Fibroblast of the aortic adventitia (primary cell): ENCODE measurements at places on chromosomes 2 and 18.

- no peak for DNase-seq
Measured at GRCh38 chr18:36798738-36799473, 29.9 kb downstream of the TPGS2 start.

- DNase-seq, result no peak
Measured at GRCh38 chr2:64945973-64946768, 43.0 kb upstream of the SLC1A4 start.

DNA sequence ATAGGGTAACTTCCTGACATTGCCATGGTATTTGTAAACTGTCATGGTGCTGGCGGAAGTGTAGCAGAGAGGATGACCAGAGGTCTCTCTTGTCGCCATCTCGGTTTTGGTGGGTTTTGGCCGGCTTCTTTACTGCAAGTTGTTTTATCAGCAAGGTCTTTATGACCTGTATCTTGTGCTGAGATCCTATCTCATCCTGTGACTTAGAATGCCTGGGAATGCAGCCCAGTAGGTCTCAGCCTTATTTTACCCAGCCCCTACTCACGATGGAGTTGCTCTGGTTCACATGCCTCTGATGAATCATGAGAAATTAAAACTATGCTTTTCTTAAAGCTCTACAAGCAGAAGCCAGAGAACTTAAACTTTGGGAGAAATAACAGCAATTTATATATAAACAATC is 12.7 kb upstream of the NFU1 start:
- peak; percentile 48 for DNase-seq

- peak; percentile 40 for DNase-seq
Measured at GRCh38 chr2:213149294-213149875, 2.0 kb downstream of the IKZF2 start.

DNA sequence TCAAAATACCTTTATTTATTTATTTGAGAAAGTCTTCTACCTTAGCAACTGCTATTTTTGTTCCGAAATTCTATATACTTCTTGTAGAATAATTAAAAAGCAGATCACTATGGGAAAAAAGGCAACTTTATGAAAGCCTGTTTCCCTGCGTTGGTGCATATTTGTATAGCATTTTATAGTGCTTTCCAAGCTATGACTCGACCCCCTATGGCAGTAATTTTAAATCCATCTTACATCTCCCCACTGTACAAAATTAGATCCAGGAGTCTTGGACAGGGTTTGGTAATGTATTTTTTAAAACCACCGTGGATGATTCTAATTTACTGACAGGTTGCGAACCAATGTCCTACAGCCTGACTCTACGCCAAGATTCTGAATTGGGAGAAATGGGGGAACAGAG is 10.1 kb downstream of the TANK start:
- no peak for DNase-seq

- no peak for DNase-seq
Measured at GRCh38 chr2:215933151-215933550, 80.2 kb downstream of the MREG start.

DNA sequence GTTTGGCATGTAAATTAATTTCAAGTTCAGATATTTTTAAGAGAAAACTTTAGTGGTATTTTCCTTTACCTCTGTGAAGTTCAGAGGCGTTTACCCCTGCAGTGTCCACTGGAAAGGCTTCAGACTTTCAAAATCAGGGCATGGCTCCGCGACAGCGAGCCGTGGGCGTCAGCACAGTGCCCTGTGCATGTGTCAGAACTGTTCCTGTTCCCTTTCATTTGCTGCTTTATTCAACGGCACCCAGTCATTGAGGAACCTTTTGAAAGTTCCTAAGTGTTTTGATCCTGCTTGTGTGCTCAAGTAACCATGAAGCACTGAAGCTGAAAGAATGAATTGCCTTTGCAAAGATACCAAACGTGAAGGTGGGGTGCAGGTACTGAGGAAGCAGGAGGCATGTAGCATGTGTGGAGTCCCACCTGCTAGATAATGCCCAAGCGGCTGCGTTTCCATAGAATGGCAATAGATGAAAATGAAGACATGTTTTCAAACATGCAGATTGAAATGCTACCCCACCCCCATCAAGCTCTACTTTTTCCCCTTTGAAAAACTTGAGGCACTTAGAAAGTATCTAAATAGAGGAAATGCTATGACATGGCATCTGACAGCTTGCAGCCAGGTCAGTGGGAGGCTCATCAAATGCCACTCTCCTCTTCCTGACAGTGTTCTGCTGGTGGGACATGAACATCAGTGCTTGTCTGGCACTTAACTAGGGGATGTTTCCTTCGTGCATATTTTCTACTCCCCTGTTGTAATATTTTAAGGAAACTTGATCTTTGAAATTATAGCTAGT is 148.6 kb downstream of the ZNF236 start:
- no peak for DNase-seq

DNA sequence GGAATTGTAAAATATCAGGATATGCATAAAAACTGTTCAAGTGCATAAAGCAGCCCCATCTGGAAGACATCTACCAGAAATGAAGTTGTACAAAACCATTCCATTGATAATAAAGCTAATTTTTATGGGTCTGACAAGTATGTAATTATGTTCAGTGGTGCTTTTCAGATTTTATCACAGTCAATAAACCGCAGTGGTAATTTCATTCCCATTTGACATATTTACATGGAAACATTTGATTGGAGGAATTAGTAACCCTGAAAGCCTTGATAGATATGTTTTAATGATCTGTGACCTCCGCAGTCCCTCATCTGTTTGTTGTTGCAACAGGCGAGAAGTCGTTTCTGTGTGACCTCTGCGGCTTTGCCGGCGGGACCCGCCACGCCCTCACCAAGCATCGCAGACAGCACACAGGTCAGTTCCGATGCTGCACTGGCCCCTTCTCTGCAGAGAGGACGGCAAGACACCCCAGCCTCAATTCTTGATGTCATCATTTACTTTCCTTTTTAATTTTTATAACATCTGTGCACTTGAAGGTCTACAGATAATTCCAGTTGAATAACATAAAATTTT is 283.1 kb downstream of the ZNF407 start:
- no peak for DNase-seq

GRCh38 chr2:217848351-217848957 is 154.3 kb downstream of the TNS1 start:
- DNase-seq, result no peak

DNA sequence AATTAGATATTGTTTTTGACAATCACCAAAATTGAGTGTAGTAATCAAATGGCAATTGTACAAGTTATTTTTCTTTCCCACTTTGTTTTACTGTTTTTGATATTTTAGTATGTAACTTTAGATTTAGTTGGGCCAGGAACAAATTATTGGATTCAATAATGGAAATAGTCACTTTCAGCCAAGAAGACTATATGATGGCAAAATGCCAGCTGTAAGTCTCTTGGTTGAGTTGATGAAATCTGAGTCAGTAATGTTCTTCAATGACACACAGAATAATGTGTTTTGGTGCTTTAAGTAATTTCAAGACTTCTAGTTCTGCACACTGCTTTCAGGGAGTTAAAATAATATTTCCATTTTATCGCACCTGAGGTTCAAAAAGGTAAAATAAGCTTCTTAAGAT is 2022.0 kb upstream of the CELF4 start:
- DNase-seq, result no peak

DNA sequence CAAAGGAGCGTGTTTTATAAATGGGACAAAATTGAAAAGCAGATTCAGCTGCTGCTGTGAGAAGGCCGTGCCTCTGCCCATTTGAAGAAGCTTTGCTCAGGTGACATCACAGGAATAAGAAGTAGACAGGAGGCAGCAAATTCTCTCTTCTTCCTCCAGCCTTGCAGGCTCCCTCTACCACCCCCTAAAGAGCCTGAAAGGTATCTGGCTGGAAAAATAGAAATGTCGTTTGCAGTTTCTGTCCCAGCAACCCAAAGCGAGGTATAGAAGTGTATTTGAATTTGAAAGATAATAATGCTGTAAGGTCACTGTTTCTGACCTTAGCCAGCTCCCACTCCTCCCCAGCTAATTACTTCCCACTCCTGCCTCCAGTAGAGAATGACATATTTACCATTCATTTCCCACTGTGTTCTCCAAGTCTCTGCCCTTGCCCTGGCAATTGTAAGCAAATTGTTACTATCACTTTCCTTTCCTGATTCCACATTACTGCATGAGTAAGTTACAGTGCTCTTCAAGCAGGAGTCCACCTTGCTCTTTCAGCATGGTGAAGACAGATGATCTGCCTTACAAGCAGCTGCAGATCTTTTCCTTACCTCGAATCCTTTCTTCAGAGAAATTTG is 56.8 kb upstream of the RASGRP3 start:
- DNase-seq, result peak; percentile 35

GRCh38 chr2:239495791-239496233 is 95.0 kb upstream of the HDAC4 start:
- DNase-seq, result no peak

GRCh38 chr2:203722411-203722810 is 16.0 kb downstream of the CD28 start:
- DNase-seq, result peak; percentile 27

DNA sequence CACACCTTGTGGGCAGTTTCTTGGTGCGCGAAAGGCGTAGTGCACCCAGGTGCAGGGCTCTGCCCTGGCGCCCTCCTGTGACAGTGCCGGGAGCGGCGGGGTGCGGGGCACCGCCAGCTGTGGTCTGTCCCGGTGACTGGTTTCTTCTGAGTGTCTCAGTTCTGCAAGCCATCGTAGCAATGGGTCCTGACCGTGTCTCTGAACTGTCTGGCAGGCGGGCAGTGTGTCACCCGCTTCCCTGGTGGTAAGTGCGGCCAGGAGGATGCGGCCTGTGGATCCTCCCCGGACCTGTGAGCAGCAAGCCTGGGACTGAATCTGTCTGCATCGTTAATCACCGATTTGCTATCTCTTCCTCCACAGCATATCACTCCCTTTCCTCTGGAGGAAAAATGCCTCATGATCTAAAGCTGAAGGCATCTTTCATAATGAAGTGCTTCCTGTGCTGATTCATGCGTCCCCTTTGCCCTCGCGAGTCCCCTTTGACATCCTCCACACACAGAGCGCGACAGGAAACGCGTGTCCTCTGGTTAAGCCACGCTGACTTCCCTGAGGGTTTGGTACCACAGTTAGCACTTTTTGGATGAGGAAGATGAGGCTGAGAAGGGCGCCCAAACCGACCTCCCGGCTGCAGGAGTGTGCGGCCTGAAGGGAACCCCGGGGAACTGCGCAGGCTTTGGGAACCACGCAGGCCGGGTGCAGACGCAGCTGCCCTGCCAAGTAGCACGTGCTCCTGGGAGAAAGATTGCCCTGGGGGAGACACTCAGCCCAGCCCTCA is 416.0 kb upstream of the HS6ST1 start:
- DNase-seq, result no peak
